ENCODE measurements at places on chromosomes 4 and X. TPM values are rescaled to one million over a fixed set of nuclear protein-coding genes. Genes with fewer than 3 reads are reported as not detected.
A peak's percentile ranks its signal among the peaks of the same experiment; 100 is the strongest.

DNA sequence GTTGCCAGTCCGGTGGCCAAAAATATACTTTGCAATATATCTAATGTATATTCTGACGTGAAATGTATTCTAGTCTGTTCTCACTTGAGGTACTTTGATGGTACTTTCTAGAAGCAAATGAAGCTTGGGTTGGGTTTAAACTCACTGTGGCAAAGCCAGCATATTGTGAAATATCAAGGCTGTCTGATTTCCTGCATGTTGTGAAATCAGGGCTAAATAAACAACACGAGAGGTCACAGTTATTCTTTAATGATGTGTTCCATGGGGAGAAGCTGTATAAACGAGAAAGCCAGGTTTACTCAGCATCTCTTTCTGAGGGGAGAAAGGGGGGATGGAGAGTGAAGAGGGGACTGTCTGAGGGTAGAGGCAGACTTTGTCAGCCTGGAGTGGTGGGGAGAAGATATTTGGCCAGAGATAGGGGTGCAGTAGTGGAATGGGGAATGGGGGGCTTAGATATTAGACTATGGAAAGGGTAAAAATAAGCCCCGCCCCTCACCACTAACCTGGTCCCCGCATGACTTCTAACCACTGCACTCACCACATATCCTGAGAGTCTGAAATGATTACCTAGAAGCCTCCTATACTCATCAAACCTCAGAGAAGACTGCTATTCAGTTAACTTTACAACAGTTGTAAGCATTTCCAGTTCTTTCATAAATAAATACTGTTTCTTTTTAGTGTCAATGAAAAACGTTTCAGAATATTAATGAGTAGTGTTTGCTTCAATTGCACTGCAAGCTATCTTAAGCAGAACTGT lies 5.9 kb upstream of the SCARB2 start:
- DNase-seq, result peak; percentile 72

DNA sequence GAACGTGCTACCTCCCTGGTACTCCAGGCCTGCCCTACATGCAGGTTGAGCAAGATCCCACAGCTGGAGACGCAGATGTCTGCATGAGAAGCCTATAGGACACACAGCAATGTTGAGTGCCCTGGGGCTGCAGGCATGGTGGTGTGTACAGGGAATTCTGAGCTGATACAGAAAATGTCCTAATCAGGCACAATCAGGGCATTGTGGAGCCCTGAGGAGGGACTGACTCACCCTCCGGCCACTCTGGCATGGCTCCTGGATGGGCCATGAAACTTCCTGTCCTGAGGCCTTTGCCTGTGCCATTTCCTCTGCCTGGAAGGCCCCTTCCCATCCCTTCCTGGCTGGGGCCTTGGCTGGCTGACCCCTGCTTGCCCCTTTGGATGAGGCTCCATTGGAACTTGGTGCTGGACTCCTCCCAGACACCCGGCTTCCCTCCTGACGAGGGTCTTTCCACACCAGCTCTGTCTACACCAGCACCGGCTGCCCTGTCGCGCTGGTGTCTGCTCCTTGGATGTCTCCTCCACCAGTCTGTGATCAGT lies 16.7 kb upstream of the AFAP1 start:
- DNase-seq, result peak; percentile 94

Gene KDR
- not detected for total RNA-seq

Gene ETDB
- total RNA-seq, result not detected

Gene ASB12
- not detected for total RNA-seq

Gene IRS4
- 0.10 TPM for total RNA-seq

Gene PF4V1
- not detected for total RNA-seq

Gene SSX1
- total RNA-seq, result not detected

Data from H4 (cell line).